COR-L47 (cell line): ENCODE measurements at places on chromosomes 11 and 22.

DNA sequence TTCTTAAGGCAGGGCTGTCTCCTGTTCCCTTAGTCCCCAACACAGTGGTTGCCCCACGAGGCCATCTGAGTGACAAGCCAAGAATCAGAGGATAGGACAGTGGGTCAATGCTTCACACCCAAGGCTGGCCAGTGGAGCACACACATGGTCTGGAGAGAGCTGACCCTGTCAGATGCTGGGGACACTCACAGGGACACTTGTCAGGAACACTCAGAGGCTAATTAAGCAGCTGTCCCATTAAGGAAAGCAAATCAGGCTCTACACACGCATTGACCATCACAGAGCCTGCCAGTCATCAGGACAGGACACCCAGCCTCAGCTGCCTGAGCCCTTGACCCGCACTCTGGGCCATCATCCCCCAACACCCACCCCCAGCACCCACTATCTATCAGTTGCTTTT, 18.2 kb downstream of the GDPD5 start:
- no peak for DNase-seq

GRCh38 chr22:17159504-17159951, 451 bp upstream of the HDHD5 start:
- DNase-seq: peak; percentile 57

GRCh38 chr11:19735909-19736498, 23.4 kb downstream of the NAV2 start:
- DNase-seq: no peak

DNA sequence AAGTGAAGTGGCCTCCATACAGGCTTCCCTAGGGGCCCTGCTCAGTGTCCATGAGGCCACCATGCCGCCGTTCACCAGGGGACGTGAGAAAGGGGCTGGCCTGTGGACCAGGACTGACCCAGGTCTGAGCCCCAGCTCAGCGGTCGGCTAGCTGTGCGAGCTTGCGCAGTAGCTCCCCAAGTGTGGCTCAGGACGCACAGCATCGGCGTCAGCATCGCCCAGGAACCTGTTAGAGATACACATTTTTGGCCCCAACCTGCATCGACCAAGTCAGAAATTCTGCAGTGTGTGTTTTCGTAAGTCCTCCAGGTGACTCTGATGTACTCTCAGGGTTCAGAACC, 429 bp downstream of the TP53AIP1 start:
- no peak for DNase-seq

DNA sequence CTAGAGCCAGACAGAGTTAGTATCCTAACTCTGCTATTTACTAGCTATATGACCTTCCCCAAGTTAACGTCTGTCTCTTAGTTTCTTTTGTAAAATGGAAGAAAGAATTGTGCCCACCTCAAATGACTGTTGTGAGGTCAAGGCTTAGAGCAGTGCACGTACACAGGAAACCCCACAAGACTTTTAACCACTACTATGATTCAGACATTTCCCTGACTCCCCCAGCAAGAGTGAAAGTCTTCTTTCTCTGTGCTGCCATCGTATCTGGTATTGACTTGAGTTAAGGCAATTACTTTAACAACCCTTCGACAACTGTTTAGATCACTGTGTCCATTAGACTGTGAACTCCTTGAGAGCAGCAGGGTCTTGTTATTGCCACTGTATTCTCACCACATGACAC, 2.6 kb upstream of the OR52W1 start:
- DNase-seq: no peak

GRCh38 chr22:48653306-48653705, 1174.4 kb downstream of the BRD1 start:
- no peak for DNase-seq

- DNase-seq: no peak
These were observed 69.1 kb downstream of the YAP1 start for GRCh38 chr11:102179371-102179770.

- no peak for DNase-seq
These were observed 57.5 kb downstream of the CACNA1I start for GRCh38 chr22:39627865-39628562.

DNA sequence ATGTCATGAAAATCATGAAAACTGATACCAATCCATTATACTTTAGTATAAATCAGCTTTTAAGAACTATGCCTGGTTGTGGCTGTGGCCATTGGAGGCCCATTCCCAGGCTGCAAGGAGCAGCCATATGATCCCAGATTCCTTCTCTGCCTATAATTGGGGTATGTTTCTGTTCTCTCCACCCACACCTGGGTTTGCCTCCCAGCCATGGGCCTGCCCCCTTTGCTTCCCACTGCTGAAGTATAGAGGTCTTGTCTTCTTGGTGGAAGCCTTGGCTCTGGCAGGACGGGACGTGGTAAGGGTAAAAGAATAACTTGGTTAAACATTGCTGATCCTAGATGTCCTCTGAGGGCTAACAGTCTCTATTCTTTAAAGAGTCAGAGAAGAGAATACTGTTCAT, 2.4 kb downstream of the MICAL2 start:
- no peak for DNase-seq

- no peak for DNase-seq
These were observed 355.9 kb downstream of the BUD13 start for GRCh38 chr11:116416852-116417251.

DNA sequence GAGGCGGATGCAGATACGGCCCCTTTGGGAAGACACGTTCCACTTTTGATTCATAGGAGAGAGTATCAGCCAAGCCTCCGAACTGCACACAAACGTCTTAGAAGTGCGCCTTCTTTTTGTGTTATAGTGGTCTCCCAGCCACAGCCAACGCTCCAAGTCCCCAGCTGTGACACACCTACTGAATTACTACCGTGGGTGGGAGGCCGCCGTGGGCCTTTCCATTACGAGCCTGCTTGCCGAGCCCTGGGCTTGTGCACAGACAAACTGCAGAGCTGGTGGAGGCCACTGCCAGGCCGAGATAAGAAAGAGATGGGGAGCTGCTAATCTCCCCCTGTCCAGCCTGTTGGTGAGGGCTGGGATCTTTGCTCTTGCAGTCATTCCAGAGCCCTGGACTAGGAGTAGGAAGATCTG, 761 bp downstream of the HMBS start:
- DNase-seq: no peak

DNA sequence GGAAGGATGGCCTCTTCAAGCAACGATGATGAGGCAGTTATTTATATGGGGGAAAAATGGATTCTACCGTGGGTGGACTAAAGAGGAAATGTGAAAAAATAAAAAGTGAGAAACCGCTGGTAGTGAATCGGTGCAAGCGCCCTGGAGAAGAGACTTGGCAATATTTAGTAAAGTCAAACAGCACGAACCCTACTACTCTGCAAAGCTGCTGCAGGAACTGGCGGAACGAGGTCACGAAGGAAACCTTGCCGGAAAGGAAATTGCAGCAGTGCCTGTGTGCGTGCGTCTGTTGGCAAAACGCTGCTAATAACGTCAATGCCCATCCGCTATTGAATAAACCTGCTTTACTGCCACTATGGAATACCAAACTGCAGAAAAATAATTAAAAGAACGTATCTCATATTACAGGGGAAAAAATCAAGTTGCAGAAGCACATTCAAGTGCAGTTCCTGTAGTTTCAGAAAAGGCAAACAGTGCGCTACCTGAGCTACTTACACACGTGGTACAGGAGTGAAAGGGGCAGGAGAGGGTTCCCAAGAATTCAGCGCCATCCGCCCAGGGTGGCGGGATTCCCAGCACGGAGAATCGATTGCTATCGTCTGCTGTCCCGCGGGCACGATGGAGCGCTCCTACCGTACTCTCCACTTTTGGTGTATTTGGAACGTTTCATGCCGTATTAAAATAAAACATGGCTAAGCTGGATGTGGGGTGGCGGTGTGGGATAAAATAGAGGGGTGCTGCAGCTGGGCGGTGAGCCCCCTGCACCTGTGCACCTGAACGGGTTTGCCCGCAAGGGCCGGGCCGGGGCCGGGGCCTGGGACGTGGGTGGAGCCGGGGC, 585 bp upstream of the NADSYN1 start:
- DNase-seq: peak; percentile 27

GRCh38 chr11:37264060-37264459, 666.0 kb upstream of the RAG2 start:
- no peak for DNase-seq

DNA sequence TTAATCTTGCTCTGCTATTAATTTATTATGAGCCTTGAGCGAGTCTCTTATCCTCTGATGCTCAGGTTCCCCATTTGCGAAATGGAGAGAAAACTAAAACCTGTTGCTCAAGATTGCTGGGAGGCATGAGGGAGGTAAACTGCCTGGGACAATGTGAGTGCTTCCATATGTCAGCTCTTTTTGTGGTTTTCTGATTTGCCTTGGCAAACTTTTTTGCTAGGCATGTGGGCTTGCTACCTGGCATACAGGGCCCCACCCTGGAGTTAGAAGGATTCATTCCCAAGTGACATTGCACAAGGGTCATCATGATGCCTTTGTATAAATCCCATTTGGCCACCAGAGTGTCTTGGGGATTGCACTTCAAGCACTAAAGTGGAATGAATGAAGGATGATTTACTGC, 22.4 kb downstream of the TSPAN18 start:
- DNase-seq: no peak

- no peak for DNase-seq
These were observed 6.8 kb upstream of the TPBGL start for GRCh38 chr11:75233754-75234172.
